NCI-H524 (cell line): ENCODE measurements at places on chromosomes 16 and 17.

DNA sequence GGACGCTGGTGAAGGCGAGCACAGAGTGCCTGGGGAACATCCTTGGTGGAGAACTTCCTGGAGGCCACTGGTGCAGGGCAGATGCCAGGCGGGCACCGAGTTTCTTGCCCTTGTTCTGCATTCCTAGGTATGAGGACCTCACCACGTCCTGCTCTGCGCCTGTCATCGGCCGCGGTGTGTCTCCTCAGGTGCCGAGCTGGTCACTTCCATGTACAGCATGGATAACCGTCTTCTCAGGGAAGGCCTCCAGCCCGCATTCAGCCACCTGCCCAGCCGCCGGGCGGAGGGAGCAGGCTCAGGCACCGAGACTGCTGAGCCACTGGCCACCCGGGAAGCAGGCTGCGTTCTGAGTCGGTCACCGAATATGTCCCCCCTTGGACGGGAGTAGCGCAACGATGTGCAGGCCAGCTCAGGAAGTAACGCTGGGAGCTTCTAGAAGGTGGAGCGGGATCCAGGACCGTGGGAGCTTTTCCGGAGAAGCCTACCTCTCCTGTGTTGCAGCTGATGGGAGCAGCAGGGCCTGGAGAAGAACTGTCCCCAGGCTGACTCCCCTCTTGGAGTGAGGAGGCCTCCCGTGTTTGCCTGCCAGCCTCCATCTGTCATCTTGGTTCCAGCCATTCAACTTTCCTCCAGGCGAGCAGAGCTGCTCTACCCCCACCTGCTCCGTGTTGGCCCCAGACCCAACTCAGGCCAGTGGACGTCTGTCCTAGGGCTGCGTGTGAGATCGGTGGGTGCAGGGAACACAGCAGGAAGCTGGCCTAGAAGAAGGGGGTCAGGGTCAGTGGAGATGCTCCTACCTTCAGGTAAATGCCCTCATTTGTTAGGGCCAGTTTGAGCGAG lies 2.1 kb upstream of the BAIAP2 start:
- DNase-seq = peak; percentile 78

DNA sequence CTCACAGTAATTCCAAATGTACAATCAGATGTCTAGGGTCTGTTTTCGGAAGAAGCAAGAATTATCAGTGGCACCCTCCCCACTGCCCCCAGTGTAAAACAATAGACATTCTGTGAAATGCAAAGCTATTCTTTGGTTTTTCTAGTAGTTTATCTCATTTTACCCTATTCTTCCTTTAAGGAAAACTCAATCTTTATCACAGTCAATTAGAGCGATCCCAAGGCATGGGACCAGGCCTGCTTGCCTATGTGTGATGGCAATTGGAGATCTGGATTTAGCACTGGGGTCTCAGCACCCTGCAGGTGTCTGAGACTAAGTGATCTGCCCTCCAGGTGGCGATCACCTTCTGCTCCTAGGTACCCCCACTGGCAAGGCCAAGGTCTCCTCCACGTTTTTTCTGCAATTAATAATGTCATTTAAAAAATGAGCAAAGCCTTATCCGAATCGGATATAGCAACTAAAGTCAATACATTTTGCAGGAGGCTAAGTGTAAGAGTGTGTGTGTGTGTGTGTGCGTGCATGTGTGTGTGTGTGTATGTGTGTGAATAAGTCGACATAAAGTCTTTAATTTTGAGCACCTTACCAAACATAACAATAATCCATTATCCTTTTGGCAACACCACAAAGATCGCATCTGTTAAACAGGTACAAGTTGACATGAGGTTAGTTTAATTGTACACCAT lies 59.7 kb downstream of the HLF start:
- DNase-seq = no peak

GRCh38 chr16:66002601-66003000 lies 363.9 kb upstream of the CDH5 start:
- DNase-seq = no peak

- DNase-seq = no peak
Observed at GRCh38 chr17:59800530-59800942, 92.2 kb downstream of the TUBD1 start.

DNA sequence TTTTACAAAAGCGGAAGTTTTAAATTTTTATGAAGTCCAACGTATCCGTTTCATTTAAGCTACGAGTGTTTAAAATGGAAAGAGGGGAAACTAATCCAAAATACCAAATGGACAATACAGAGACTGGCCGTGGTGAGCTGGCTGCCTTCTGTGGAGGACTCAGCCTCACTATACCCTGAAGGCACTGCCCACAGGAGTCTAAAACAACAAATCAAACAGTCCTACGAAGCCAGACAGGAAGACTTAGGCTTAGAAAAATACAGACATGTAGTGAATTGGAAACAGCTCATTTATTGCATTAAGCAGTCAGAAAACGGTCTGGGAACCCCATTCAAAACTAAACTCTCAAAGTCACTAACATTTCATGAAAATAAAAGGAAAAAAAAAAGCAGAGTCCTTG lies 75.1 kb downstream of the CYTH1 start:
- DNase-seq = no peak

DNA sequence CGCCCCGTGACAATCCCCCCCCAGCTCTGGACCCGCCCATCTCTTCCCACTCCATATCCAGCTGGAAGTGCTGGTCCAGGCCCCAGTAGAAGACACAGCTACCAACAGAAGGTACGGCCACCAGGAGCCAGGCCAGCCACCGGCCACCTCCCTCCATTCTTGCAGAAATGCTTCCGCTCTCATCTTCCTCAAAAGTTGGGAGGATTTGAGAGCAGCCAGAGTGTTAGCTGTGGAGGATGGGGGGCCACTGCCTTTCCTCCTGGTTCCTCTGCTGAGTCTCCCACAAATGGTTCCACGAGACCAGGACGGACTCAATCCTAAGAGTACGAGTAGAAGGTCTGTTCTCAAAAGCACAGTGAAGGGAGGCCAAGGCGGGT lies 78.3 kb downstream of the GAS7 start:
- no peak for DNase-seq

- no peak for DNase-seq
Observed at GRCh38 chr17:1920948-1921351, 91.1 kb downstream of the RPA1 start.

- DNase-seq = no peak
Observed at GRCh38 chr16:57366544-57367040, 5.7 kb upstream of the CX3CL1 start.

DNA sequence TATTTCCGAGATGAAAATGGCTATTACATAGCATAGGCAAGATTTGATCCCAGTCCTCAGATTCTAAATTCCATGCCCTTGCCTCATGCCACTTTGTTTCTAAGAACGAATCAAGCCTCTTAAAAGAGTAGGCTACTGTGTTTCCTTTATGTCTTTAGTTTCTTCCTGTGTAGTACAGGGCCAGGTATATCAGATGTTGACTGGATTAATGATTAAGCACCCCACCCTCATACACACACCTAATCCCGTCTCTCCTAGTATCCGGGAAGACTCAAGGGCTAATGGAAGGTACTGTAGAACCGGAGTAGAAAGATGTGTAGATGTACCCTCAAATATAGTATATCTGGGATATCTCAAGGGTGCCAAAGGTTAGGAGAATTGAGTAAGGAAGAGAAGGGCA lies 6.7 kb downstream of the TOM1L1 start:
- DNase-seq = no peak

DNA sequence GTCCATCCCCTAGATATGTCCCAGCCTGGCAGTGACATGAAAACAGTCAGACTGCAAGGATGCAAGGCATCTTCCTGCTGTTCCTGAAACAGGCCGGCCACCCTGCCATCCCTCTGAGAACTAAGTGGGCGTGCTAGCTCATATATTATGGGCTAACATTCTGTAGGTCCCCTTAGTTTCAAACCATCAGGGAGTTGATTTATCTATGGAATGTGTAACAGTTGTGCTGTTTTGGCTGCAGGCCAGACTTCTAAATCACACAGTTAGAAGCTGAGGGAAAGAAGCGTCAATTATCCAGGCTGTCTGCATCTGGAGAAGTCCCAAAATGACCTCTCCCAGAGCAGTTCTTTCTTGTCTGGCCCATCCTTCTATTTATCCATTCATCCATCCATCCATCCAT lies 102.7 kb upstream of the DNAH9 start:
- DNase-seq = no peak

GRCh38 chr16:31382485-31383161 lies 10.5 kb upstream of the ITGAD start:
- peak; percentile 7 for DNase-seq

- DNase-seq = no peak
Observed at GRCh38 chr16:58578642-58579041, 51.0 kb downstream of the CNOT1 start.

GRCh38 chr16:4660454-4661007 lies 32.8 kb upstream of the NUDT16L1 start:
- DNase-seq = no peak

DNA sequence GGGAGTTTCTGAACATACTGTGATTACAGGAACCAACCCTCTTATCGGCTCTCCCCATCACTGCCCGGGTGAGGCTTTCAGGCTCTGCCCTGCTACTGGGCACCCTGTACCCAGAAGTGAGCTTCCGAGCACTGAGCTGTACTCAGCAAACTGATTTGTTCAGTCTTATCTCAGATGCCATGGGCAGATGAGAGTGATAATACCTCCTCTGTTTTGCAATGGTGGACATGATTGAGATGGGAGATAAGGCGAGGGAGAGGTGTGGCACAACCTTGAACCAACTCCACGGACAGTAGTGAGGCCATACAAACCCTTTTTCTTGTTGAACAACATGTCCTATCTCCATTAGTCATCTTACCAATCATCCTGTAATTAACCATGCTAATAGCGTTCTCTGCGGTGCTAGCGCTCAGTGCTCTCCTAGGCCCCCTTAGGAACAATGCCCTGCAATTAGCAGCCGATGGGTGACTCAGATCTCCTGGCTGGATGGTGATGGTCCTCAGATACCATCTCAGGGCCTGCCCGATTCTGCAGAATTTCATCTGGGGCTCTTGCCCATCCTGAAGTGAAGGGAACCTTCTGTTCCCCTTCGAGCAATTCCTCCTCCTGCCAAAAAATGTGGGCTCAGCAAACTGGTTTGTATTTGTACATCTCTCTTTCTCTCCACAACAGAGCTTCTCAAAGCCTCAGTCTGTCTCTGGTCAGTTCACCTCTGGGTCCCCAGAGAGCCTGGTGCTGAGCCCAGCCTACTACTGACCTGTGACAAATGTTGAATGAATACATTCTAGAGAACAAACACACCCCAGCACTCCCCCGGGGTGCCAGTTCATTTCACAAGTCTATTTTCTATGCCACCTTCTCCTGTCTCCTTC lies 139.3 kb upstream of the IRX3 start:
- no peak for DNase-seq

GRCh38 chr17:73249700-73250099 lies 12.0 kb downstream of the CPSF4L start:
- DNase-seq = peak; percentile 94

DNA sequence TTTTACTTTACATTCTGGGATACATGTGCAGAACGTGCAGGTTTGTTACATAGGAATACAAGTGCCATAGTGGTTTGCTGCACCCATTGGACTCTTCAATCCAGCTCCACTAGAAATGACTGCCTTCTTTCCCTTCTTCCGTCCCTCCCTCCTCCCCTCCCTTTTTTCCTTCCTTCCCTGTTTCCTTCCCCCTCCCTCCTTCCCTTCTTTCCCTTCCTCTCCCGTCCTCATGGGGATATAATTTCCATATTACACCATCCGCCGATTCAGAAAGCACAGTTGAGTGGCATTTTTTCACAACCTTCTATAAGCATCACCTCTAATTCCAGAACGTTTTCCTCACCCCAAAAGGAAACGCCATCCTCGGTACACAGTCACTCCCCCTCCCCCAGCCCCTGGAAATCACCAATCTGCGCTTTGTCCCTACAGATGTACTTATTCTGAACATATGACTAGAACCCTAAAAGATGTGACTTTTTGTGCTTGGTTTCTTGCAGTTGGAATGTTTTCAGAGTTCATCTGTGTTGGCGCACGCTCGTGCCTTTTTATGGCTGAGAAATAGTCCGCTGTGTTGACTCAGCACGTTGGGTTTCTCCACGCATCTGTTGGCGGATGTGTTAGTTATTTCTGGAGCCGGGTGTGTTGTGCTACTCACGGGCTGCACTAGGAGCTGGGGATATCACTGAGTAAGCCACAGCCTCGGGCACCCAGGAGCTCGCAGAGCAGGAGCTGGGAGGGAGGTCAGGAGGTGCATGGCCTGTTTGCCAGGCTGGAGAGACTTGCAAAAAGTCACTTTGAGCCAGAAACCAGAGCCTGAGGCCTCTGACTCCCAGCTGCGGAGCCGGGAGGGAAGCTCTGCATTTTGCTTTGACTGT lies 336.4 kb downstream of the SEC14L1 start:
- no peak for DNase-seq

DNA sequence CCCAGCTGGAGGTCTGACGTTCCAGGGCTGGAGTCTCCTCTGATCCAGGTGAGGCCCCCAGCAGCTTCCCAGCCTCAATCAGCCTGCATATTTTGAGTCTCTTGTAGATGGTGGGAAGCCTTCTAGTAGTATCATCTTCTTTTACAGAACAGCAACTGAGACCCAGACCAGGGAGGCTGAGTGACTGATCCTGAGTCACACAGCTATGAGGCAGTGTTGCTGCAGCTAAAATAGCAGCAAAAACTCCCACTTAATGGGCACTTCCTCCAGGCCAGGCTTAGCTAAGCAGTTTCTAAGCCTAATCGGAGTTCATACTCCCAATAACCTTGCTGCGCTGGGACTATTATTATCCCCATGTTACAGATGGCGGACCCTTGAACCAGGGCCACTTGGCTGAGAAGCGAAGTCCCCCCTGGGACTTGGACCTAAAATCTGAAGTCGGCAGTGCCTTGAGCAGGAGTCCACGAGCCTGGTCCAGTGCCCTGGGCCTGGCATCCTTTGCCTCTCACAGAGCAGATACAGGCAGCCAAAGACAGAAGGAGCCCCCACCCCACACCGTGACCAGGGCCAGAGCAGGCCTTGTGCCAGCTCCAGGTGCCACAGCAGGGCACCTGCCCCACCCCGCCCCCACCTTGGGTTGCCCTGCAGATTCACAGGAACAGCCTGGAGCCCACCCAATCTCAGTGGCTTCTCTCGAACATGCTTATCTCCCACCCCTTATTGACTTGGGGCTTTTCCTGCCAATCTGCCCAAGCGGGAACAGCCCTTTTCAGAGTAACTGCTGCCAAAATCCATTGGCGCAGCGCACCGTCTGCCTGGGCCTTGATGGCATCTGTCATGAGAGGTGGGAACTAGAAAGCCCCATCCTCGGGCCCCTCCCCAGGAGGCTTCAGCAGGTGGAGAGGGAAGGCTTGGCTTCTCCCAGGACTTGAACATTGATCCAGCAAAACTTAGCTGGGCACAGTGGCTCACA lies 65.1 kb downstream of the SOCS1 start:
- peak; percentile 90 for DNase-seq

DNA sequence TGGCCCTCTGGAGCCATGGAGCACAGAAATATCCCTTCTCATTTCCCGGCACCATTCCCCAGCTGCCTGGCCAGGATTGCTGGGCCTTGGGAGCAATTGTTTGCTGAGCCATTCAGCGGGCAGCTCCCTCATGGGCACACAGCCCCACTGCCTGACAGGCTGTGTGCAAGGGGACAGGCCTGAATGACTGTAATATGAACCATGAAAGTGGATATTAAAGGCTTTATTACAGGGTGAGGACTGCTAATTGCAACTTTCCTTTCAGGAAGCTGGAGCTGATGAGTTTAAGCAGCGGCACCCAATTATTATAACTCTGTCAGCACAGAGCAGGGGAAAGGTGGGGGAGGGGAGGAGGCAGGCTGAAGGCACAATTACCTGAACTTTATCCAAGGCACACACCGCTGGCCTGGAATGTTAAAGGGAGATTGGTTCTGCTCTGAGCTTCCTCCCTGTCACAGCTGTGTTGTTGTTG lies 159.8 kb upstream of the SDK2 start:
- no peak for DNase-seq
